ENCODE measurements at places on chromosomes 4 and X. TPM values are rescaled to one million over a fixed set of nuclear protein-coding genes. Genes with fewer than 3 reads are reported as not detected.

The CXXC4 gene
- 0.32 TPM for total RNA-seq

The AFF1 gene
- 19.0 TPM for total RNA-seq

The RBBP7 gene
- total RNA-seq: 123 TPM

The SSX2B gene
- total RNA-seq: 0.32 TPM

The PF4V1 gene
- not detected for total RNA-seq

The CXCL13 gene
- under 0.01 TPM for total RNA-seq

The CFI gene
- 18.4 TPM for total RNA-seq

The SHROOM3 gene
- total RNA-seq: 27.6 TPM

The LNX1 gene
- total RNA-seq: 0.43 TPM

The ING2 gene
- 6.1 TPM for total RNA-seq

The DUSP21 gene
- total RNA-seq: not detected

The TEX13C gene
- not detected for total RNA-seq

The FANCB gene
- total RNA-seq: 17.3 TPM

The SOX3 gene
- not detected for total RNA-seq

The C4orf54 gene
- total RNA-seq: not detected

The KLKB1 gene
- total RNA-seq: not detected

The SSX3 gene
- total RNA-seq: not detected
